ENCODE measurements at places on chromosomes 4 and X. TPM values are rescaled to one million over a fixed set of nuclear protein-coding genes. Genes with fewer than 3 reads are reported as not detected.

- H3K36me3 ChIP-seq, result no peaks in the 10 kb centered on the region
- peaks cover 22% of the 10 kb centered on the region for H3K4me1 ChIP-seq
- H3K4me3 ChIP-seq, result no peak overlapping the region
Measured at GRCh38 chrX:133254666-133255065, 36.5 kb upstream of the TFDP3 start.

Gene CT45A2
- total RNA-seq, result not detected

Gene SSX2B
- total RNA-seq, result not detected

Gene FRMPD3
- total RNA-seq, result not detected

All from chondrocyte (in vitro differentiated cells).